ENCODE measurements at places on chromosomes 7 and 10.

DNA sequence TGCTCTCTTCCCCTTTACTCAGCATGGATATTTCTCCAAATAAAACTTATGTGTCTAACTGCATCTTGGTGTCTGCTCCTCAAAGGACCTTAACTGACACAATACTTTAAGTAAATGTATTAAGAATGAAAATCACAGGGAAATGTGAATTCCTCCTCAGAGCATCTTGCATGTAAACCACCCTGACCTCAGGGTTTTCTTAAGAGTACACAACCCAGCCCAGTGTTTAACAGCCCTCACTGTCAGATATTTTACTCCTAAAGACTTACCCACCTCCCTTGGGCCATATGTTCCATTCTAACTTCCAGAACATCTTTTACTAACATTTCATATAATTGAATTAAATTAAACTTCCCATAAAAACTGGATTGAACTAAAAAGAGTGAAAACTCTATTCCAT is 315.3 kb downstream of the HPSE2 start:
- DNase-seq, result no peak

DNA sequence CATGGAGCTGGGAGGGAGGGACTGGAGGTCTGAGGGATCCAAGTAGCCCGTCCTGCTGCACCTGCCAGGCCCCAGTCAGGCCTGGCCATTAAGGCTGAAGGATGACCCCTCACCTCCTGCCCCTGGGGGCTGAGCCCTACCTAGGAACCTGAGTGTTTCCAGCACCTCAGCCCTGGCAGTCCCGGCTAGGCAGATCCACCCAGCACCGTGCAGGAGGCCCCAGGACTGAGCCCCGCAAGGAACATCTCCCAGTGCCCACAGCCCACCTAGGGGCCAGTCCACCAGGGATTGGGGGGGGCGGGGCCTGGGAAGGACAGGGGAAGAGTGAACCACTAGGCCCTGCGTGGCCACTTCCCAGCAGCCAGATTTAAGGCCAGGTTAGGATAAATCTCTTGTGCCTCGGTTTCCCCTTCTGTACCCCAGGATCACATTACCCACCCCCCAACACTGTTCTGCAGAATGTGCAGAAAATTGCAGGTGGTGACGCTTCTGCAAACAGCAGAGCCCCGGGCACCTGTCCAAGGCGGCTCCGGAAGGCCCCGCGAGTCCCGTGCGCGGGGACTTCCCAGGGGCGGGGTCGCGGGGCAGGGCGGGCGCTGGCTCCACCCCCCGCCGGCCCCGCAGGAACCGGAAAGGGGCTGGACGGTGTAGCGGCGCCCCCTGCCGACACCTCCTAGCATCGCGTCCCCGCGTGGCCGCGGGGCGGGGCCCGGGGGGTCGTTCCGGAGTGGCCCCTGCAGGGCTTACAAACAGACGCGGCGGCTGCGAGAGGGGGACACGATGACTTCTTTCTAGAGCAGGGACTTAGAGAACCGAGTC is 55.9 kb downstream of the PWWP2B start:
- DNase-seq, result peak; percentile 89

- no peak for DNase-seq
These were observed 20.6 kb upstream of the OR2AE1 start for GRCh38 chr7:99897322-99898022.

GRCh38 chr7:129855234-129855673 is 97.5 kb downstream of the UBE2H start:
- DNase-seq, result no peak

DNA sequence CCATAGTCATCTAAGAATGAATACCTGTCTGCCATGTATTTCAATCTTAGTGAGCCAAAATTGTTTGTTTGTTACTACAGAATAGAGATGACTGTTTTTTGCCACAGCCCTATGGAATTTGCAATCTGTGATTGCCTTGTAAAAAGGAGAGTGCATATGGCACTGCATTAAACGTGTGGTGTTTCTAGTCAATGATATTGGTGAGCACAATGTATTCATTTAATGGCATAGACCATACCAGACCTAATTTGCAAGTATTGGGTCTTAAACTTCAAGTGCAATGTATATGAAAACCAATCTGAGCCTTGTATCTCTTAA is 11.3 kb downstream of the INSIG1 start:
- no peak for DNase-seq

DNA sequence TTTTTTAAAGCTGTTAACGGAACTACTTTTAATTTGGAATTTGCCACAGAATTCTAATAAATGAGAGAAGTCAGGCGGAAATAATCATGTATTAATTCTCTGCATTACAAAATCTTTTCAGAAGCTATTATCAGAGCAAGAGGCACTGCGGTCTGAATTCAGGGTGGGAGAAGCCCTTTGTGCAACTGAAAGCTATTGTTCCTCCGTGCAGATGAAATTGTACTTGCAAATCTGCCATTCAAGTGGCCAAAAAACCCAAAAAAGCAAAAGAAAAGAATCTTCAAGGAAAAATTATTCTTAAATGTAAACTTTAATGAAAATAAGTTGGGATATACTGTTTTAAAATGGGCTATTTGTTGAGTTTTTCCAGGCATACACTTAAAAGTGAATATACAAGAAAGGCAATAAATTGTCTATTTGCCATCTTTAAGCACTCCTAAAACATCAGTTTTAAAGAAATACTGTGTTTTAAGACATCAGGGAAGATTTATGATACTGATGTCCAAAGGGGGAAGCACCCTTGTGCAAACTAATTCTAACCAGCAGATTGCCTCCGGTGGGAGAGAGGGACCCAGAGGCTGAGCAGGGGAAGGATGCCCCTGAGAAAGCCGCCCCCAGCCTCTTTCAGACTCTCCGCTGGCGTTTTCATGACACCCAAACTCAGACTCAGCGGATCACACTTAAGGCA is 351.2 kb downstream of the DNAJB6 start:
- DNase-seq, result no peak

DNA sequence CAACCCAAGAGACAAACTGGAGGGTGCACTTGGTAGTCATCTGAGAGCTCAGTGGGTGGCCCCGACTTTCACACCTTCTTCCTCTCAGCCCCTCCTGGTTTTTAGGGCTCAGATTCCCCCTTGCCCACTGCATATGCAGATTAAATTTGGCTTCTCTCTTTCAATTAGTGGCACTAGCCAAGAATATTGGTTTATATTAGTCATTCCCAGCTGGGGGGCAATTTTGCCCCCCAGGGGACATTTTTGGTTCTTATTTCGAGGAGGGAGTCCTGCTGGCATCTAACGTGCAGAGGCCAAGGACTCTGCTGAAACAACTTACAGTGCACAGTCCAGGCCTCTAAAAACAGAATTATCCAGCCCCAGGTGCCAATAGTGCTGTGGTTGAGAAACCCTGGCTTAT is 216.0 kb downstream of the RPS24 start:
- DNase-seq, result no peak

- DNase-seq, result no peak
These were observed 204.0 kb upstream of the GNAI1 start for GRCh38 chr7:79930604-79931003.

- no peak for DNase-seq
These were observed 42.3 kb upstream of the PRKG1 start for GRCh38 chr10:51031950-51032349.

DNA sequence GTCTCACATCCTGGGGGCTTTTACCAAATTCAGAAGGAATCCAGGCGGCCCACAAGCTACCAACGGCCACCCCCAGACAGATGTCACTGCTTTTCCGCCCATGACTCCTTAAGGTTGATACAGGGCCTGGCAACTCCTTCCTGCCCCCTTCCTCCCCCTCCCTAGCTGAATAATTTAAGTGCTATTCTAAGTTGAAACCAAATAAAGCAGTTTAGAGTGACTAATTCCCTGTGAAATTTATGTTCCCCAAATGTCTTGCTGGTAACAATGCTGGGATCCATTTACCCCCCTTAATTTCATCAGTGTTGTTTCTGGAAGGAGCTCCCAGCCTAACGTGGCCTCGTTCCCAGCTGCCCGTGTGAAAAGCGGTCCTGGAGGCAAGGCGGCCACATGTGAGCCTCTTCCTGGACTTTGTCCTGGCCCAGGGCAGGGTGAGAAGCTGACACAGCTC is 109.6 kb downstream of the TMEM130 start:
- DNase-seq, result no peak

DNA sequence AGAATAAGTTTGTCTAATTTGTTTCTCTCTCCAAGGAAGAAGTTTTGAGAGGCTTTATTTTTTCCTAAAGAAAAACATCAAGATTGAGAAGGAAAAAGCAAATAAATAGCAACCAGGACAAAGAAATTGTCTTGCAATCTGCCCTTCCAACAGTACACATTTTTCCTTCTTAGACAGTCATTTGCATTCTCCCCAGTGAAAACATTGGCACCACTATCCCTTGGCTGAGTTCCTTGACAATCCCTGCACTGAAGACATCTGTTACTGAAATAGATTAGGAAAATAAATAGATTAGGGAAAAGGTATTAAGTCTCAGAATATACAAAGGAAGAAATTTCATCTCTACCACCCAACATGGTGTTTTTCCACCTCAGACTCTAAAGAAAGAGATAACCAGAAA is 12.2 kb upstream of the TMEM243 start:
- no peak for DNase-seq

- no peak for DNase-seq
These were observed 2.4 kb downstream of the ARID5B start for GRCh38 chr10:61903928-61904344.

DNA sequence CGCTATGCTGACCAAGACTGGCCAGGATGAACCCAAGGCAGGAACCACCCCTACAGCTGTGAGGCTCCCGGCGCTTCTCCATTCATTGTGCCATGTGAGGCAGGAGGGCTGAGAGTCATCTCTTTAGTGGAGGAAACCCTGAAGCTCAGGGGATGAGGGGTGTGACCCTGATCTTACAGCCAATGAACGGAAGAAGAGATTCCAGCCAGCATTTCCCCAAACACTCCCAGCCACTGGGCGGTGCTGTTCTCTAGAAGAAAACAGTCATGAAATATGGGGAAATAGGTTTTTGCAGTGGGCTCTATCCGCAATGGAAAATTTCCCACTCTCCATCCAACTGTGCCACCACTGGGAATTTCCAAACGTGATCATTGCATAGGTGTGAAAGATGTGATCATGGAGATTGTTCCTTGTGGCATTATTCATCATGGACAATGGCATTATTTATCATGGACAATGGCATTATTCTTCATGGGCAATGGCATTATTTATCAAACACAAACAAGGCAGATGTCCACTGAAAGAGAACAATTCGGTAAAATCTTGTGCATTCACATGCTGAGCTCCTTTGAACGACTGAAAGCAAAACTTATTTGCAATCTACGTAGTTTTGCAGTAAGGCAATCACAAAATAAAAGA is 14.0 kb upstream of the SLC18A2 start:
- no peak for DNase-seq

- DNase-seq, result no peak
These were observed 154.3 kb downstream of the SEMA3E start for GRCh38 chr7:83494683-83495082.

DNA sequence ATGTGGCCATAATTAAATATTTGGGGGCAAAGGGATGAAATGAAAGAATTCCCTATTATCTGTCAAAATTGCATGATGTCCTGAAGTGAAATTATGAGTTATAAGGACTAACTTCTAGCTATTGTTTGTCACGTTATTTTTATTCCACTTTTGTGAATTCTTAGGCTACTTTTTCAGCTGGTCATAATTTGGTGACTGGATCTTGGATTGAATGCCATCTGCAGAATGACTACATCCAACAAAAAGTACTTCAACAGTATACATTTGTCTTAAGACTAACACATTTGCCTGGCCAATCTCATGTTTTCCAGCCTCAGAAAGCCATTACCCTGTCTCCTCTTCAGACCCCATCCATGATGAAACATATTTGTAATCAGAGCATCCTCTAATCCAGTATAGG is 48.1 kb upstream of the WNT16 start:
- no peak for DNase-seq

DNA sequence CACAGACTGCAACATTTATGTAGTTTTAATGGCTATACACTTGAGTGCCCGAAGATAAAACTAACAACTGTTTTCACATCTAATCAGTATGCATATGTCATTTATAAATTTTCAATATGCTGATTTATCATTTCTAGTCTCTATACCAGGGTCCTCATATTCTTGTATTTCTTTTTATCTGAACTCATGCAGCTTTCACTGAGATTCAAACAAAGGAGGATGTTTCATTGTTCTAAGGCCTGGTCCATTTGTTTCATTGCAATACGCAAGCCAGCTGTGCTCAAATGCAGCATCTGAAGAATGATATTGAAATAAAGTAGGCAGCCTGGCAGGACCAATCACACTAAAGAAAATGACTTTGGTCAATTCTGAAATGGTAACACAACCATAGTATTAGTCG is 31.7 kb downstream of the MAGI2 start:
- DNase-seq, result no peak

Measured in CD4-positive, alpha-beta T cell treated with Interleukin-4 for 4 hours (primary cell).